ENCODE measurements at places on chromosomes 5 and 9.

DNA sequence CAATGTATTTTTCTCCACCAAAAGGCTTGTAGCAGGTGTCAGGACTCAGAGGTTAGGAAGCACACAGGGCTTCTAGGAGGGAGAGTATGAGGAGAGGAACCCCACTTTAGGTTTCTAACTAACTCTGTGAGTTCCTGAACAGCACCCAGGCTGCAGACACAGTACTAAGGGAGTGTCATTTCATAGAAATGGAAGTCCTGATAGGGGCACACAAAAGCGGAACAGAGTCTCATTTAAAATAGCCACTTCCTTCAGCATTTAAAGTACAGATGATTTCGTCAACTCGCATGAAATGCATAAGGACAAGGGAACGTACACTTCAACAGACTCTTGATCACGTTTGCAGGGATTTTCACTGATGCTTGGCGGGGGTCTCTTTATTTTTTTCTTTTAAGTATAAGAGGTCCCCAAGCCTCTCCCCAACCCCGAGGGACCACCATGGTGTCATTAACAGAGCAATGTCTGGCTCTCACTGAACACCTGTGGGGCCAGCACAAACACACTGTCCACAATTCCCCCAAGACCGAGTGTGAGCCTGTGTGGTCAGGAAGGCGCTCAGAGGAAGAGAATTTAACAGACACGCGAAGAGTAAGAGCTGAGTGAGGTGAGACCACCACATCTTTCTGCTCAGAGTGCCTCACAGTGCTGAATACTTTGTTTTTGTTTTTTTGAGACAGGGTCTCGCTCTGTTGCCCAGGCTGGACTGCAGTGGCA is 82.3 kb downstream of the SECISBP2 start:
- DNase-seq, result no peak

DNA sequence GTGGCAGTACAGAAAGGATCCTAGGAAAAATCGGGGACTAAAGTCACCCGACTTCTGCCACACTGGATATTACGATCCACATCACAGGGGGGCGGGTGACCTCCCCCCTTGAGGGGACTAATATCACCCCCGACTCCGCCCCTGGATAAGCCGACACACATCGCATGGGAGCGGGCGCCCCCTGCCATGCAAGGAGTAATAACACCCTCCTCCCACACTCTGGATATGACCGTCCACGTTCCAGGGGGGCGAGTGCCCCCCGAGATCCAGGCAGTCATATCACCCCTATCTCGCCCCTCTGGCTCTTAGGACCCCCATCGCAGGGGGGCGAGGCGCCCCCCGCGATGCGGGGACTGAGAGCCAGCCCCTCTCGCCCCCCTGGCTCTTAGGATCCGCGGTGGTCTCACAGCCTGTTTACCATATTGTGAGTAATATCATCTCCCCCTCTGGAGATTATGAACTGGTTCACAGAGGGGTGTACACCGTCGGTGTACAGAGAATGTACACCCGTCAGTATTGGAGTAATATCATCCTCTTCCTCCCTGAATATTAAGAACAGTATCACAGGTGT is 423.0 kb downstream of the DIRAS2 start:
- DNase-seq, result peak; percentile 25

DNA sequence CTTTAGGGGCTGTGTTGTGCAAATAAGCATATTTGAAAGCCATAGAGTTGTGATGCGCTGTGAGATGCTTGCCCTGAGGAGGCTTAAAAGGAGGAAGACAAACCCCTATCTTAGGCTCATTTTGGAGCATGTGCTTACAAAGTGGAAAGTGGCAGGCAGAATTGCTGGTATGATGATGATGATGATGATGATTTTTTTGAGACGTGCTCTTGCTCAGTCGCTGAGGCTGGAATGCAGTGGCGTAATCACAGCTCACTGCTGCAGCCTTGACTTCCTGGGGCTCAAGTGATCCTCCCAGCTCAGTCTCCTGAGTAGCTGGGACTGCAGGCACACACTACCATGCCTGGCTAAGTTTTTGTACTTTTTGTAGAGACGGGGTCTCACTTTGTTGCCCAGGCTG is 1.7 kb downstream of the CNOT8 start:
- DNase-seq, result peak; percentile 15

DNA sequence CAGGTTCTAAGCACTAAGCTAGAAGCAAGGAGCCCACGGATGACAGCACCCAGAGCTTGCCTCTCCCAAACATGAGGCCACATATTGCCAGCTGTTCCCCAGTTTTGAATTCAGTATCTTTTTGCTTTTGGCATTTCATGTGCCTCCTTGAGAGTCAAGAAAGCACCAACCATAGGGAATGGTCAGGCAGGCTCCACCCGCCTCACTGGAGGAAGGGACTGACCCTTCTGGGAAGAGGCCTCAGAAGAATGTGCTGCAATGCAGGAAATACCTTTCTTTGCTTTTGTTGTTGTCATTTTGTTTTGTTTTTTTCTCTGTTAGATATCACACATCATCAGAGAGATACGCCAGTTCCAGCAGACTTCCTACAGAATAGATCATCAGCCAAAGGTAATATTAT is 13.7 kb upstream of the CKMT2 start:
- DNase-seq, result no peak

GRCh38 chr9:16830806-16831205 is 39.7 kb downstream of the BNC2 start:
- no peak for DNase-seq

DNA sequence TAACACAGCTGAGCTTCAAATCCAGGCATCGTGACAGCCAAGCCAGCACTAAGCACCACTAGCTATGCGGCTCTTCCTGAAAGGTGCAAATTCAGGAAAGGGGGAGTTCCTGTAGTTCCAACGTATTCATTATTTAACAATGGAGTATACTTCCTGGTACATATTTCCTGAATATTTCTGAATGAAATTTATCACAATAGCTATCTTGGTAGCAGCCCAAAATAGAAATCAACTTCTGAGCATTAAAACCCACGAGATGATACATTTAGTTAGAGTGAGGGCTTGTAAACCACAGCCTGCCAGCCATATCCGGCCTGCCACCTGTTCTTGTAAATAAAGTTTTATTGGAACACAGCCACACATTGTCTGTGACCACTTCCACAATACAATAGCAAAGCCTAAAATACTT is 109.7 kb upstream of the RETREG1 start:
- peak; percentile 9 for DNase-seq

- DNase-seq, result no peak
Measured at GRCh38 chr9:126438741-126439401, 112.2 kb downstream of the MVB12B start.

- no peak for DNase-seq
Measured at GRCh38 chr5:73304381-73304780, 131.4 kb downstream of the TMEM174 start.

GRCh38 chr5:65100911-65101631 is 332.3 kb downstream of the CWC27 start:
- peak; percentile 38 for DNase-seq

GRCh38 chr5:40268088-40268487 is 411.6 kb upstream of the PTGER4 start:
- no peak for DNase-seq

- no peak for DNase-seq
Measured at GRCh38 chr5:139167063-139167462, 31.1 kb downstream of the SIL1 start.

DNA sequence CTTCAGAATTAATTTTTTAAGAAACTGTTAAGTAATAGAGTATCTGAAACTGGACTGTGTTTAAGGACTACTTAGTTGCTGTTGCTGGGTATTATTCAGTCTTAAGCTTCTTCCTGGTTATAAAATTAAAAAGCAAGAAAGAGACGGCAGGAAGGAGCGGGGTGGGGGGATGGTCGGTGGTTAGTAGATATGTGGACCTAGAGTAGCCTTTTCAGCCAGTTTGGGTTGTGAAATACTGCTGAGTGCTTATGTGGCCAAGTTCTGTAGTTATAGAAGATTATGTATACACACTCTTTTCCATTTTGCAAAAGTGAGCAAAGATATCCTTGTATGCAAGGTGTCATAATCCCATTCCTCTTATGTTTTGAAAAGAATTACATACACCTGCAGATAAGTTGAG is 28.5 kb downstream of the TRIO start:
- DNase-seq, result no peak

- no peak for DNase-seq
Measured at GRCh38 chr5:79745255-79745654, 55.6 kb downstream of the CMYA5 start.

GRCh38 chr9:73125651-73126050 is 26.0 kb upstream of the ANXA1 start:
- no peak for DNase-seq

- no peak for DNase-seq
Measured at GRCh38 chr5:132275367-132276220, 18.1 kb downstream of the PDLIM4 start.

DNA sequence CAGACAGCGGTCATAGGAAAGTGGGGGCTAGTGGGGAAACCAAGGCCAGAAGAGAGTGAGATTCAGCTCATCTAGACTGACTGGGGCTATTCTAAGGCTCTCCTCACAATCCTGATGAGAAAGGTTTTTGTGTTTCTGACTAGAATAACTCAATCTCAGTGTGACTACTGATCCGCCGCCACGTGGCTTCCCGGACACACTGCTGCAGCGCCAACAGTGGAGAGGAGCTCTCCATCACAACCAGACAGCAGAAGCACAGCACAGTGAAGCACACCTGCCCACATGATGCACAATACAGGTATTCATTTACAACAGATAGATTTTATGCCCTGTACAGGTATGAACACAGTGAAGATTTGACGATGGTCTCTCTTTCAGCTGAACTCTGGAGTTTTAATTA is 25.4 kb downstream of the NREP start:
- DNase-seq, result no peak

GRCh38 chr5:163506095-163506457 is 657 bp downstream of the MAT2B start:
- peak; percentile 5 for DNase-seq

GRCh38 chr5:133662578-133662977 is 50.2 kb upstream of the FSTL4 start:
- no peak for DNase-seq

- no peak for DNase-seq
Measured at GRCh38 chr5:11322133-11322532, 561.1 kb upstream of the DAP start.

DNA sequence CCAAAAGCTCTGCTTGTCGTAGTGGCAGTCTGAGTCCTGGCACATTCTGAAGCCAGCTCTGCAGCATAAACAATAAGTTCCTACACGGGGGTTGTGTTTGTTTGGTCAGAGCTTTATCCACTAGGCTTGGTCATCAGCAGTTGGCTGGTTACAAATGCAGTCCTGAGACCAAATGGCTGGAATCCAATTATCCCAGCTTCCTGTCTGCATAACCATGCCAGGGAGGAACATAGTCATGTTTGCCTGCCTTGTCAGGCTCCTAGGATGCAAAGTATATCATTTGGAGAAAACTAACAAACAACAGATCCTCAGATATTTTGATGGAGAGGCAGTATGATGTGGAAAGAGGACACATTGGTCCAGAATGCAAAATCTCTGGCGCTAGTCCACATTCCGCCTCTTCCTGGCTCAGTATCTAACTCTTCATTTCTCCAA is 85.8 kb downstream of the FBXO38 start:
- DNase-seq, result no peak

DNA sequence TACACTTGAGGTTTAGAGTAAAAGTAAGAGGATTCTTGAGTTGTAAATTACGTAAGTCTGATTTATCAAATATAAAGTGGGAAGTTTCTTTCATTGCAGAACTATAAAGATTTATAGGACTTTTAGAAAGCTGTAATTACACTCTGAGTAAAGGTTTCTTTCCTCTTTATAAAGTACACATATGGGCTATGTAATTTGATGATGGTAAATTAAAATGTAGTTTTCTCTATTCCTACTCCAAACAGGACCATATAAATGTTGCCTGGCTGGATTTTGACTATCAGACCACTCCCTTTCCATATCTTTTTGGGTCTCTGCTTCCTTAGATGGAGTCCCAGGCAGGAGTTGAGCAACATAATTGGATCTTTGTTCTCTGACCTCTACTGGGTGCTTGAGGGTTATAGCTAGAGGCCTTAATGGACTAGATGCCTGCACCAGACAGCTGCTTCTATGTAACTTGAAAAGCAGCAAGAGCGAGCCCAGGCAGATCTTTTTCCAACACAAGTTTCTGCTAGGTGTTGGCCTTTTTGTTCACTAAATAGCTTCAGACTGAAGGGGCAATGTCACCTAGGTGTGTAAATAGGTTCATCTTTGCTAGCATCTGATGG is 11.4 kb upstream of the TEX48 start:
- DNase-seq, result no peak

DNA sequence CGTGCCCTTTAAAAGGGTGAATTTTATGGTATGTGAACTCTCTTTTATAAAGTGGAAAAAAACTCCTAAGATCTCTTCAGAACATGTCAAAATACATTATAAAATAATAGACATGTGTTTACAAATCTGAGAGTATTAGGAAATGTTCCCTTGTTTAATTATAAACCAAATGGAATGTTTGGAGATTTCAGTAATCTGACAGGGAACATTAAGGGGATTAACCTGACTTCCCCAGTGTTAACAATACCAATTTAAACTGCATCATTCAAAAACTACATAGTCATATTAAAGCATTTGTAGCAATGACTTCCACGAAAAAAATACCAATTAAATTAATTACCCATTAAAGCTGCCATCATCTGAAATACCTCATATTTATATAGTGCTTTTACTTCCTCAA is 1.6 kb upstream of the OCLN start:
- no peak for DNase-seq

DNA sequence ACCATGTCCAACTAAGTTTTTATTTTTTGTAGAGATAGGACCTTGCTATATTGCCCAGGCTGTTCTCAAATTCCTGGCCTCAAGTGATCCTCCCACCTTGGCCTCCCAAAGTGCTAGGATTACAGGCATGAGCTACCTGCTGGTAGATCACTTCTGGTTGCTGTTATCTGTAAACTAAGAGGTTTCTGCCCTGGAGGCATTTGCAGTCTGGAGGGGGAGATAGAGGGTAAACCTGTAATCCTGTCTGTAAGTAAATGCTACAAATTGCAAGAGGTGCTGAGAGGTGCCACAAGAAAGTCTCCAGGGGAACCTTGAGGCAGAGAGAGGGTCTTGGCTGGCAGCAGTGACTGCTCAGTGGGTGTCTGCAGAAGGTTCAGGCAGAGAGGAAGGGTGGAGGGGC is 29.0 kb upstream of the GGTA1 start:
- DNase-seq, result no peak

GRCh38 chr5:170755679-170756456 is 27.7 kb upstream of the GABRP start:
- no peak for DNase-seq

DNA sequence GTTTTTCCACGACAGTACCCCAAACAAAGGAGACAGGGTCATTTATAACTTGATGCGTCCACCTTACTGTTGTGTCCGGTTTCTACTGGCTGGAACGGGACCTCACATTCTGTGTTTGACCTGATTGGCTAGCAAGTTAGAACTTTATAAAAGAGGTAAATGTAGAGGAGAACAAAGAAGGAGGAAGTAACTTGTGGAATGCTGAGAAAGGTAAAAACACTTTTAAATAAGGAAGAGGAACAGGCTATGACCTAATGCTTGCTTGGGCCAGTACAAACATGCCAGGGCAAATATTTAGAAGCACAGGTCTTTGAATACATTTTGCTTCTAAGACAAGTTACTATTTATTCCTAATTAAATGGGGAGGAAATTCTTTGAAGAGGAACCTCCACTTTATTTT is 251.6 kb downstream of the KIAA0825 start:
- no peak for DNase-seq

- no peak for DNase-seq
Measured at GRCh38 chr9:92638621-92639101, 31.3 kb downstream of the IPPK start.

GRCh38 chr9:98399950-98400683 is 144.7 kb upstream of the TBC1D2 start:
- no peak for DNase-seq

All from CD4-positive, alpha-beta T cell treated with Interleukin-6 for 4 hours (primary cell).